ENCODE measurements at places on chromosomes 7 and 10.

DNA sequence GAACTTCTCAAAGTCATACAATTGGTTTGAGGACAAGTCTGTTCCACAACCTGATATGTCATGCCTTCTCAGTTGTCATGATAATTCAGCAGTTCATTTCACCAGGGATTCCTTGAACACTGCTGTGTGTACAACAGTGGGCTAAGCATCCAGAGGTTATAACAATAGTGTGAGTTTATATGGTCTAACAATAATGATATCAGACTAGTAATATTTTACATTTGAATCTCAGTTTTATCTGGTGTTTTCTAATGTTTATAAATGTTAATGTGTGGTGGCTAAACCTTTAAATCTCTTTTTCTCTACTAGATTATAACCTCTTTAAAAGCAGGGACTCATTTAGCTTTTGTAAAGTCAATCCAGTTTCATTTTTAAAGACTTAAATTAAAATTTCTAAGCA lies 48.7 kb downstream of the BTRC start:
- no peak for DNase-seq

GRCh38 chr10:32253276-32253675 lies 93.7 kb downstream of the EPC1 start:
- no peak for DNase-seq

DNA sequence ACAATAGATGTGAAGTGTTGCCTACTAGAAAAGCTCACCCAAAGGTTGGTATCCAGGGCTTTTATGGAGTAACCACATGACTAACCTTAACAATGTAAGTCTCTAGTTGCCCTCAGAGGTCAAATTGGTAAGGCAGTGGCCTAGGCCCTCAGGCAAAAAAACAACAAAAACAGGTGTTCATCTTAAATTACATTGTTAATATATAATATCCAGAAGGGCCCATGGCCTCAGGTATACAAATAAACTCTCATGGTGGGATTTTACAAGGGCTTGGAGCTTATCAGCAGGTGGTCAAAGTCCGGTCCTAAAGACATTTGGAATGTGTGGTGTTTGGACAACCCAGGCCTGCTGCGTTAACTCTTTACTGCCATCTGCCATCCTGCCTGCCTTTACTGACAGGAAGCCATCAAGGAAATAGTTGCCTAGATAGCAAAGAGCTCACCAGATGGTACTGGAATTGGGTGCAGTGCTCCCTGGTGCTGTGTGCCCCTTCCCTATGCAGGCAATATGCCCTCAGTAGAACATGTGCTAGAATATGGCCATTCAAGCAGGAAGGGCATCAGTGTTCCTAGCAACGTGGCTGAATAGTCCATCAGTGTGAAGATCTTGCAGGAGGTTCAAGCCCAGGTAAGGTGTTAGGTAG lies 36.2 kb downstream of the TOMM7 start:
- no peak for DNase-seq

DNA sequence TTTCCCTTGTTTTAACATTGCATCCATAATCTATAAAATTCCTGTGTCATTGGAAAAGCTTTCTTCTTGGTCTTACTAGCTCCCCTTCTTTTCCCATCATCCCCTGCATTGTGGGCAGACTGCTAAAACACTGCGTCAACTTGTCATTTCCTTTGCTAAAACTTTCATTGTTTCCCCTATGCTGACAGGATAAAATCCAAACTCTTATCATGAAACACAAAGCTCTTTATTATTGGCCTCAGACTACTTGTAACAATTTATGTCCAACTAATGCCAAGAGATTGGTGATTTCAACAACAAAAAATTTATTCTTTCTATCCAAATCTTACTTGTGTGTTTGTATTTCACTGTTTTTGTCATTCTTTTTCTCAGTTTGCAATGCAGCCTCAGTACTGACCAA lies 339.1 kb downstream of the HGF start:
- no peak for DNase-seq

GRCh38 chr7:104252409-104253134 lies 44.8 kb upstream of the ORC5 start:
- no peak for DNase-seq

Measured in tongue (tissue), 3 donors.